ENCODE measurements at places on chromosomes 6 and 20.

GRCh38 chr20:10497791-10498190 lies 62.7 kb downstream of the SLX4IP start:
- peaks cover 11% of the 10 kb centered on the region for H3K4me1 ChIP-seq
- H3K4me3 ChIP-seq, result no peak overlapping the region
- H3K27ac ChIP-seq, result no peak overlapping the region

DNA sequence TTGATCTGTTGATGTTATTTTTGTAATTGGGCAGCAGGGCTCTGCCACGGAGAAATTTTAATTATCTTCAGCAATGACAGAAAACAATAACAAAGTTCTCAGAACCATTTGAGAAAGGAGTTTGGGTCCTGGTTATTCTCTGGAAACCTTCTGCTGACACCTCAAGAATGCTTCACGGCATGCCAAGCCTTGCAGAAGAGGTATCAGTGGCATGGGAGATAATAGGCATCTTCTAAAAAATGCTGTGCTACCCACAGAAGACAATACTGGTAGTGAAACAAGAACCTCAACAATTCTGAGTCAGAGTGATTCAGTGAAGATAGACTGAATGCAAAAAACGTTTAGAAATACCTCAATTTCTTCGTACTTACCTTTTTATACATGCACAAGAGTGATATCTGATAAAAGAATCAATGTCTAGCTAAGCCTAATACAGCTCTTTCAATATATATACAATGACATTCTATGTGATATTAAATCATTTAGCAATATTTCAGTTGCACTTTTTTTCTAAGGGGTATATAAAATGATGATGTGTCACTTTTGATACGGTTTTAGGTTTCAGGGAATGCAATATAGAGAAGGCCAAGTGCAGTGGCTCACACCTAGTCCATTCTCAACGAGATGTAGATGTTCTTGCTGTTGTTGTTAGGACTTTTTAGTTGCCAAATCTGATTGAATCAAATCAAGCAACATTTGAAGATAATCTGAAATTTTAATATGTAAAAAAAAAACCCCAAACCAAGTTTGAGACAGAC lies 110.4 kb upstream of the COL21A1 start:
- H3K27ac ChIP-seq, result no peak overlapping the region
- no peak for DNase-seq
- H3K4me3 ChIP-seq, result no peak overlapping the region
- H3K27me3 ChIP-seq, result no peaks in the 10 kb centered on the region

DNA sequence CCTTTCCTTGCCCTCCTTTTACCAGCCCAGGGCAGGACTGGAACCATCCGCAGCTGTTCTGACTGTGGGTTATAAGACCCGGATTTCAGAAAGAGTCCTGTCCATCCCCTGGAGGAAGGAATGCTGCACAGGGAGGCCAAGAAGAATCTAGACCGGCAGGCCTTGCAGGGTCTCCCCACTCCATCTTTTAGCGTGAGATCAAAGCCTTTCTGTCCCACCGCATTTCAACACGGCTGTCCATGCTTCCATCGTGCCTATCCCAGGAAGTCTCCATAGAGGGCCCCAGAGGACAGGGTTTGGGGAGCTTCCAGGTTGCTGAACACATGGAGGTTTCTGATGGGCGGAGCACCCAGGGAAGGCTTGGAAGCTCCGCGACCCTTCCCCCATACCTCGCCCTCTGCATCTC lies 79.3 kb upstream of the AGPAT4 start:
- no peaks in the 10 kb centered on the region for H3K27me3 ChIP-seq
- H3K4me1 ChIP-seq, result no peaks in the 10 kb centered on the region

- H3K27ac ChIP-seq, result no peak overlapping the region
- H3K4me3 ChIP-seq, result no peak overlapping the region
- H3K4me1 ChIP-seq, result no peaks in the 10 kb centered on the region
- no peaks in the 10 kb centered on the region for H3K36me3 ChIP-seq
- no peaks in the 10 kb centered on the region for H3K27me3 ChIP-seq
These were observed 222.6 kb downstream of the BCAS1 start for GRCh38 chr20:53847837-53848170.

DNA sequence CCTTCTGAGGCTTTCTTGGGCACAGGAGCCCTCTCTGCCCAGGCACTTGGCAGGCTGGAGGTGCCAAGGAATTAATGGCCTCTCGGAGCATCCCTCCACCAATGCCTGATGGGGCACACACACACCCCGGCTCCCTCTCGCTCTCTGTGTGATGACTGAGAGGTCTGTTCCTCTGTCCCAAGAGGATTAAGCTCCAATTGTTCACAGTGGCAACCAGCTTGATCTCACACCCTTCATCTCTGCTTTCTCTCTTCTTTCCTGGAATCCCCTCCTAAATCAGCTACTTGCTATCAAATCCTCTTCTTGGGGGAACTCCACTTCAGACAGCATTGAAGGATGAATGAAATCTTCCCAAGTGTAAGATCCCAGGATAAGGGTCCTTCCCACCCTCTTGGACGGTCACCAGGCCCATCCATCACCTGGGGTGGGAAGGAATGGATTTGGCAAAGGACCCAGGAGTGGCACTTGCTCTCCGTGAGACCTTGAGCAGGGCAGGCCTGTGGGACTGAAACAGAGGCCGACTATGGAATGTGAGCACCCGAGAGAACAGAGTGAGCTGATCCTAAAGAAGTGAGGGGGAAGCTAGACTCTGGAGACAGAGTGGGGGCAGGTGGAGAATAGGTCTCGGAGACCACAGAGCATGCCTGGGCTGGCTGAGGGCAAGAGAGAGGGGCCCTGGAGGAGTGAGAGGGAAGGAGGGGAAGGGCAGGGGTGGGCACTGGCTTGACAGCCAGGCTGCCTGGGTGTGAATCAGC lies 93.6 kb downstream of the GRM4 start:
- H3K4me1 ChIP-seq, result peaks cover 6% of the 10 kb centered on the region
- DNase-seq, result no peak
- H3K4me3 ChIP-seq, result no peak overlapping the region
- no peak overlapping the region for H3K27ac ChIP-seq

- no peaks in the 10 kb centered on the region for H3K36me3 ChIP-seq
- H3K4me3 ChIP-seq, result peak overlapping the region; percentile 63
These were observed 520 bp upstream of the RIPOR3 start for GRCh38 chr20:50691573-50692551.

DNA sequence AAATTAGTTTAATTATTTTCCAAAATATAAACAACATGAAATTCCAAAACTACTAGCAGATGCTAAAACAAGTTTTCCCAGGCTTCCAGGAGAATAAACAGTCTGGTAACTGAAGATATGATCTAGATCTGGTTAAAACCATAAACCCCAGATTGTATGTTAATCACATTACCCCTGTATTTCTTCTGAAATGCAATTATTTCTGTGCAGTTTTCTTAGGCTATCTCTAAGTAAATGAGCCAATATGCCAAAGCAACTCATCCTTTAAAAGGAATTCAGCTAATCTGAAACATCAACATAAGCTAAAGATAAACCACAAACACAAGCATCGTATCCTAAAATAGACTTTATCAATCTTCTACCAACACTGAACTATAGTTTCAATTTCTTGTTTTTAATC lies 44.6 kb upstream of the SENP6 start:
- H3K4me3 ChIP-seq, result no peak overlapping the region
- no peaks in the 10 kb centered on the region for H3K36me3 ChIP-seq
- H3K27ac ChIP-seq, result no peak overlapping the region
- DNase-seq, result no peak
- no peaks in the 10 kb centered on the region for H3K4me1 ChIP-seq

- no peak for DNase-seq
- no peaks in the 10 kb centered on the region for H3K36me3 ChIP-seq
- peak overlapping the region; percentile 80 for H3K4me3 ChIP-seq
- H3K4me1 ChIP-seq, result no peaks in the 10 kb centered on the region
These were observed 1.0 kb downstream of the SYNE1 start for GRCh38 chr6:152636021-152636608.

DNA sequence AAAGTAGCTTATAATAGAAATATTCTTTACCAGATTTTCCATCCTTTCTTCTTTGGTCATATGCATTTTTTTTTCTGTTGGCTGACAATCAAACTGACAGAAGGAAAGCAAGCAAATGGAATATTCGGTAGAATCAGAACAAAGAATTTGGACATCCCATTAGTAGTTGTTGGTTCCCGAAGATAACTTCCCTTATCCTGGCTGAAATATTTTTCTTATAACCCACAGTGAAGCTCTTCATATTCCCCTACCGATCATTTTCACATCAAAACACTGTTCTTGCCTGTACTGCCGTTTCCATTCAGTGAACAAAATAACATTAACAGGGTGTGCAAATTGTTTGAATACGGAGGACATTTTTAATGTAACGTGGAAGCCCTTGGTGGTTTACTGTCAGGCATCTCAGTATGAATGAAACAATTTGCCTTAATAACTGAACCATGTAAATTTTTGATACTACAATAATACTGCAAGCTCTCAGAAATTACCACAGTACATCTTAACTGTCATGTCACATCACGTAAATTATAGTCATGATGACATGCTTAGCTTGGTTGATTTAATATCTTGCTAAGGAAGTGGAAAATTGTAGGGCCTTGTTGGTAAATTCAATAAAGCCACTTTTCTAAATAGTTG lies 311.5 kb downstream of the LAMA2 start:
- H3K27ac ChIP-seq, result no peak overlapping the region
- H3K4me3 ChIP-seq, result no peak overlapping the region
- DNase-seq, result no peak
- no peaks in the 10 kb centered on the region for H3K27me3 ChIP-seq

DNA sequence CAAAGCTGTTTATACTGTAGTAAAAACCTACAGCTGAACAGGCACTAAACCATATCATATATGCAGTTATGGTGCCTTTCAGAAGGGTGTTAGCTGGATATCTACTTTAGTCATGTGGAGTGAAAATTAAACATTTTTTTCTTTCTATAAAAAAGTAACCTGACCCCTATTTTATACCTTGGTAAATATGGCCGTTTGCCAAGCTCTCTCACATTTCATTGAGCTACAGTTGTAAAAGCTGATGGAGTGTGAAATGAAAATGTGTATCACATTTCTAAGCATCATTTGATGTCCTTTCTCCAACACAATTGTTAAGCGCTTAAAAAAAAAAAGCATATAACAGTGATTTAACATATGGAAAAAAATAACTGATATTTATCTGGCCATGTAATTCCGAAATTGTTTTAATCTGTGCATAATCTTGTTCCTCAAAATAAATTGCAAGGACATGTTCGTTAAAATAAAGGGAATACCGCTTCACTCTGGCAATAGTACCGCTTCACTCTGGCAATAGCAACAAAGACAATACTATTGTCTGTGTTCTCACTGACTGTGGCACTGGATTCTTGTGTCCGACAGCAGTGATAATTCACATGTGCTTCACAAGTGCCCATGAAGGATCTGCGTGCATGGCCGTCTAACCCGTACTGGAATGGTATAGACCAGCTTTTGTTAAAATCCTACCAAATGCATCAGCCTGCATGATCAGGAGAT lies 391.8 kb upstream of the SOX4 start:
- no peak for DNase-seq
- H3K4me1 ChIP-seq, result no peaks in the 10 kb centered on the region
- H3K27me3 ChIP-seq, result no peaks in the 10 kb centered on the region
- H3K36me3 ChIP-seq, result peaks cover 6% of the 10 kb centered on the region
- no peak overlapping the region for H3K27ac ChIP-seq

Measured in thoracic aorta (tissue), 2 donors.